ENCODE measurements at places on chromosomes 13 and 19.

GRCh38 chr13:62302341-62302740, 886.7 kb upstream of the PCDH20 start:
- no peak for DNase-seq

DNA sequence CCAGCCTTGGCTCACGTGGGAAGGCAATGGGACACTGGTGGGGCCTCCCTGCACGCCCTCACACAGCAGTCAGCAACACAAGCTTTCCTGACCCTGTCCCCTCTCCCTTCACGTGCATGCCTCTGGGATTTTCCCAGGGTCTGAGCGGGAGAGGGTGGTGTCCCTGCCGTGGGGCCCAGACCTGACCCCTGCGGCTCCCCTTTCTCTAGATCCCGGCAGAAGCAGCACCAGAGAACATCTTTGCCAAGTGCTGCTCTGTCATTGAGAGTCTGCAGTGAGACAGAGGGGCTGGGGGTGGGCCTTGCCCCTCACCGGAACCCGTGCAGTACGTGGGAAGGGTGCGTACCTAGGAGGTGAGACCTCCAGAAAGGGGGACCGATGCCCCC, 12.6 kb downstream of the KHSRP start:
- no peak for DNase-seq

DNA sequence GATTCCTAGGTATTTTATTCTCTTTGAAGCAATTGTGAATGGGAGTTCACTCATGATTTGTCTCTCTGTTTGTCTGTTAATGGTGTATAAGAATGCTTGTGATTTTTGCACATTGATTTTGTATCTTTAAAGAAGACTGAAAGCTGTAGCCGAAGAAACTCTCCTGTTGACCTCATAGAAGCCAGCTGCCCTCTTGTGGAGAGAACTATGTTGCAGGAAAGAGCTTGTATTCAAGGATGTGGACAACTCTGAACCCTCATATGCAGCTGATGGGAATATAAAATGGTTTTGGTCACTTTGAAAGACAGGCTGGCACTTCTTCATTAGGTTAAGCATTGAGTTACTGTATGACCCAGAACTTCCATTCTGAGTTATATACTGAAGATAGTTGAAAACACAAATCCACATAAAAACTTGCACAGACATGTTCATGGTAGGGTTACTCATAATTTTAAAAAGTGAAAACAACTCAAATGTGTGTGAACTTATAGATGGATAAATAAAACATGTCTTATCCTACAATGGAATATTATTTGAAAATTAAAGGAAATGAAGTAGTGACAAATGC, 65.8 kb upstream of the SLITRK6 start:
- no peak for DNase-seq

- no peak for DNase-seq
Observed at GRCh38 chr19:19407633-19407930, 2.1 kb downstream of the GATAD2A start.

DNA sequence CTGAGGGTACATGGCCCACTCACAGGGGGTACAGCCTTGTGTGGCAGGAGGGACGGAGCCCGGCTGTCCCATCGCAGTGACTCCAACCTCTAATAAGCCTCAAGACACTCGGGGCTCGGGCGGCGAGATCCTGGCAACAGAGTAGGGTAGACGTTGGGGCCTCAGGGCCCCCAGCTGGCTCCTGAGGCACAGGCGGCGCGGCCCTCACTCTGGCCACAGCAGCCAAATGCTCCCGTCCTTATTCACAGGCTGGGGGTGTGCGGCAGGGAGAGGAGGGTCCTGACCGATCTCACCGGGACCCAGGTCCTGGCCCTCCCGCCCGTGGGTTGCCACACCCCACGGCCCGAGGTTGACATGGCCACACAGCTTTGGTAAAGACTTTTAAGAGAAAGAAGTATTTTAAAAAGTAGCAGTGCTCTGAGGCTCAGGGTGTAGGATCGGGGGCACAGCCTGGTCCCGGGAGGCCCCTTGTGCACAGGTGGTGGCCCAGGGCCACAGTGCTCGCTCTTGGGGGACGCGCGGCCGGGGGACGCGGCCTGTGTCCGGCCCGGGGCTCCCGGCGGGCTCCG, 7.6 kb downstream of the SLC39A3 start:
- DNase-seq, result no peak

DNA sequence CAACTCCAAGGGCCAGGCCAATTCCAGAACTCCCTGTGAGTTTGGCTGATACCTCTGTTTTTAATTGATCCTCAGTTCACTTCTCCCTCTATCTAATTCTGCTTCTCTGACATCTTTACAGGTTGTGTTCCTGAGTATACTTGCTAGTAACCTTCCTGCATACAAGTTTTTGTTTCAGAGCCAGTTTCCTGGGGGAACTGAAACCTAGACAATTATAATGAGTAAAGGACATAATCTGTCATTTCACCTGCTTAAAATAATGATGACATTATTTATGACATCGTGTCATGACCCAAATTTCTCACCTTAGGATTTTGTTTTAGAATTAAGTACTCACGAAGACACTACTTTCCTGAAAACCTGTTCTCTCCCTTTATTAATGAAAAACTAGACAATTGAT, 12.5 kb upstream of the MYCBP2 start:
- DNase-seq, result no peak

DNA sequence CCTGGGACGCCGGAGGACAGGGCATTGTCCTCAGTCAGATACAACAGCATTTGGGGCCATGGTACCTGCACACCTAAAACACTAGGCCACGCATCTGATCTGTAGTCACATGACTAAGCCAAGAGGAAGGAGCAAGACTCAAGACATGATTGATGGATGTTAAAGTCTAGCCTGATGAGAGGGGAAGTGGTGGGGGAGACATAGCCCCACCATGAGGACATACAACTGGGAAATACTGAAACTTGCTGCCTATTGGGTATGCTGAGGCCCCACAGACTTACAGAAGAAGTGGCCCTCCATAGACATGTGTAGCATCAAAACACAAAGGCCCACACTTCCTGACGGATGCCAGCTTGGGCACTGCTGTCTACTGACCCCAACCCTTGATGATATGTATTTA, 1.4 kb upstream of the ICAM4 start:
- no peak for DNase-seq

DNA sequence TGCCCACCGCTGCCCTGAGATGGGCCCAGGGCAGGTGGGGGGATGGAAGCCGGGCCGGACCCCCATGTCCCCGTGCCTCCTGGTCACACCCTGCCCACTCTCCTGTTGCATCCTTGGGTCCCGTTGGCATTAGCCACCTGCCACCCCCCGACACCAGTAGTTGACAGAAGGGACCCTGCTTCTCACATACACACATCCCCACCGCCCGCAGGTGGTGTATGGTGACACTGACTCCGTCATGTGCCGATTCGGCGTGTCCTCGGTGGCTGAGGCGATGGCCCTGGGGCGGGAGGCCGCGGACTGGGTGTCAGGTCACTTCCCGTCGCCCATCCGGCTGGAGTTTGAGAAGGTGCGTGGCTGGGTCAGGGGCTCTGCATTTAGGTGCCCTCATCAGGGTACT, 5.2 kb upstream of the SPIB start:
- no peak for DNase-seq

GRCh38 chr13:33775339-33776108, 42.4 kb upstream of the RFC3 start:
- DNase-seq, result no peak

- DNase-seq, result no peak
Observed at GRCh38 chr13:41981951-41982715, 21.2 kb upstream of the VWA8 start.

- DNase-seq, result no peak
Observed at GRCh38 chr19:5141850-5142724, 173.2 kb downstream of the KDM4B start.

- no peak for DNase-seq
Observed at GRCh38 chr13:33840402-33840801, 22.5 kb downstream of the RFC3 start.

DNA sequence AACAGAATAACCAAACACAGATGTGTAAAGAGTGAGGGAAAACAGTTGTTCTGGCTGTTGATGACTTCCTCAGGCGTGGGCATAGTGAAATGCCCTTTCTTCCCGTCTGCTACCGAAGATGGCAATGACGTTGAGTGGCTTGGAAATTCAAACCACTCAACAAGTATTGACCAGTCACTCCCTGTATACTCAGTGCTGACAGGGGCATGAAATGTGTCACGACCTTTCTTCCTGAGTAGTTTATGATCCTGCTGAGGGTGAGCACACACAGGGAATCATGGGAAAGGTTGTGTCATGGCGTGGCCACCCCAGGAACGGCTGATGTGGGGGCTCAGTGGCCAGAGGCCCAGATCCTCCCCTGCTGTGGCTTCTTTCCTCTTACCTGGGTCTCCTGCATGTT, 87.8 kb upstream of the C1QTNF9B start:
- no peak for DNase-seq

- no peak for DNase-seq
Observed at GRCh38 chr13:23789576-23790346, 99.4 kb downstream of the MIPEP start.

- DNase-seq, result no peak
Observed at GRCh38 chr13:29529754-29530153, 65.7 kb downstream of the SLC7A1 start.

DNA sequence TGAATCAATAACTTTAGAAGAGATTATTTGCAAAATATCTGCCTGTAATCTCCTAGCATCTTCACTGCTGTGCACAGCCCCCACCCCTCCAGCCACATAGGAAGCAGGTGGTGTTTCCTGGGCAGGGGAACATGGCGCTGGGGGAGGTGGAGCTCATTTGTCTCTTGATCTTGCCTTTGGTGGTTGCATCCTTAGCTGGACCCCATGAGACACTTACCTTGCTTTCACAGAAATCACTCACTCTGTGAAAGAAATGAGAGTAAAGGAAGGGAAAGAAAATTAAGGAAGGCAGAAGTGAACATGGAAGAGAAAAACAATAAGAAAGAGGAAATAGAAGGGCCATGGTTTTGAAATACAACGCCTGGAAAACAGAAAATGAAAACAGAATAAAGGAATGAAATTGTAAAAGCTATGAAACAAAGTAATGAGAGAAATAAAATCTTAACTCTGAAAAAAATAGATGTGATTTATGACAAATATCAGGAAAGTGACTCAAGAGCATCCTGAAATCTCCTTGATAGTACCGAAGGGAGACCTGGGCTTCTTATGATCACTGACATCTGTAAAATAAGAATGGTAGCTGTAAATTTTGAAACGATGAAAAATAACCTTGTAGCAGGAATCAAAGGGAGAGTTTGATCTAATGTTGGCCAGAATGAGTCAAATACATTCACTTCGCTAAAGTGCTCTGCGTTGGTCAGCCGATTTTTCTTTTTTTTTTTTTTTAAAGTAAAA, 17.2 kb upstream of the RNASEH2B start:
- DNase-seq, result no peak

GRCh38 chr13:112975401-112975939, 6.5 kb downstream of the MCF2L start:
- DNase-seq, result no peak

DNA sequence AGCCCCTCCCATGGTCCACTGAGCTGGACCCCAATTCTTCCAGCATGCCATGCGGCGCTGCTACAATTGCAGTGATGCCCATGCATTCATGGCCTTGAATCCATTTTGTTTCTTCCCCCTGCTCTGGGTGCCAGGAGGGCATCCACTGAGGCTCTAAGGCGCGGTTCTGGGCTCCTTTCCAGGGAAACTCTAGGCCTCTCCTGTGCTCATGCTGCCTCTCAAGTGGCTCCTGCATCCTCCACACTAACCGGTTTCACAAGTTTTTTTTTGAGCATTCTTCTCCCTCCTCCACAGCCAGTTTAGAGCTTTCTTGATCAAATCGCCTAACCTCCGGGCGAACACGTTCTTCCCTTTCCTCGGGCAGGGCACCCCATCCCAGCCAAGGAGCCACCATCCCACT, 69.1 kb upstream of the FLT1 start:
- DNase-seq, result no peak

GRCh38 chr13:108618233-108618632, 11.2 kb upstream of the MYO16 start:
- no peak for DNase-seq

DNA sequence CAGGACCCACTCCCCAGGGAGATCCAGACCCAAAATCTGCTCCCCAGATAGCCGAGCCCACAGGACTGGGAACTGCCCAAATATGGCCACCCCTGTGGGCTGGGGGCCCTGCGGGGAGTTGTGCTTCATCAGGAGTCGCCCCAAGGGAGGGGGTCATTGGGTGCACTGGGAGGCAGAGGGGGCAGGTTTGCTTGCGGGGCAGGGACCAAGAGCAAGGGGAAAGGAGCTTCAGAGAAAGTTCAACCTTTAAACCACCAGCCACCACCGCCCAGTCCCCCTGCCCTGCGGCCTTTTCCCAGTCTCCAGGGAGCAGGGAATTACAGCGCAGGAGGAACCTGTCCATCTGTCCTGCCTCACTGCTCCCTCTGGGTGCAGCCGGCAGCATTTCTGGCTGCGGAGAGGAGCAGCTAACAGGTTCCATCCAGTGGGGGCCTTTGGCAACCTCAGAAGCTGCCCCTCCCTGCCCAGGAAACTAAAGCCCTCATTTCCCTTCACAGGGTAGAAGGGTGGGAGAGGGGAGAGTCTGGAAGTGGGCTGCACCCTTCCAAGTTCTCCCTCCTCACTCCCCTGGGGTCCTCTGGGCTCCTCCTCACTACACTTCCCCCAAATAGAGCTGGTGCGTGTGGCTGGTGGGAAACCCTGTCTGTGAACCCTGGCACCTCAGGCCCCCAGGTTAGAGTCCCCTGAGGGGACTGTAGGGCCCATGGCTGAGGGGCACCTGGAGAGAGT, 13.8 kb upstream of the ASF1B start:
- no peak for DNase-seq

GRCh38 chr13:113138792-113139551, 16.4 kb downstream of the F10 start:
- no peak for DNase-seq

DNA sequence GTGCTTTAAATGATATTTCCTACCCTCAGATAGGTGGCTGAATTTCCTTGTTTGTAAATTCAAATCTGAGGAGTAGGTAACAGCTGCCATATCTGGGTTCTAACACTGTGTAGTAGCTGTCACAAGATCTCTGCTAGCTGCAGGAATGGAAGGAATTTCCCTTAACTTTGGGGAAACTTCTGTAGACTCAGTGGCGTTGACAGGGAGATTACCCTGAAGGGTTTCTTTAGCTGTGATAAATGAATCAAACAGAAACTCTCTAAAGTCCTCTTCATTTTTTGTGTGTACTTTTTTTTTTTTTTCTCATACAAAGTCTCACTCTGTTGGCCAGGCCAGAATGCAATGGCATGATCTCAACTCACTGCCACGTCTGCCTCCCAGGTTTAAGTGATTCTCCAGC, 5.3 kb upstream of the EPSTI1 start:
- no peak for DNase-seq

DNA sequence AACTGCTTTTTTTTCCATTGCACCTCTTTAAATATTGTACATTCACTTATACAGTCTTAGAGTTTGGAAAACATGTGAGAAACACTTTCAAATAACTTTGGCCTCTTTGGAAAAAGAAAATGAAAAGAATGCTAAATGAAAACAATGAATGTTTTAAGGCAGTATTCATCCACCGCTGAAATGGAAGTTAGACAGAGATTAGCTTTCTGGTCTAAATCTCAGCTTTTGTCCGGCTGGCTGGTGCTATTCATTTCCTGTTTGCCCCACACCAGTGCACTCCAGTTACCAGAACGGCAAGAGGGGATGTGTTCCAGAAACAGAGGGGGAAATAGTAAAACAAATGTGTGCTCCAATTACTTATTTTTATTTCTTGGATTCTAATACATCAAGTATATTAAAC, 1201.3 kb downstream of the EFNB2 start:
- DNase-seq, result no peak

- no peak for DNase-seq
Observed at GRCh38 chr13:95714142-95714832, 37.3 kb downstream of the DNAJC3 start.

All from stimulated activated CD4-positive, alpha-beta T cell treated with anti-CD3 and anti-CD28 coated beads, TNF-alpha, amount 100 ng/mL, for 1 hour (primary cell).